ENCODE measurements at places on chromosomes 5 and 9.

DNA sequence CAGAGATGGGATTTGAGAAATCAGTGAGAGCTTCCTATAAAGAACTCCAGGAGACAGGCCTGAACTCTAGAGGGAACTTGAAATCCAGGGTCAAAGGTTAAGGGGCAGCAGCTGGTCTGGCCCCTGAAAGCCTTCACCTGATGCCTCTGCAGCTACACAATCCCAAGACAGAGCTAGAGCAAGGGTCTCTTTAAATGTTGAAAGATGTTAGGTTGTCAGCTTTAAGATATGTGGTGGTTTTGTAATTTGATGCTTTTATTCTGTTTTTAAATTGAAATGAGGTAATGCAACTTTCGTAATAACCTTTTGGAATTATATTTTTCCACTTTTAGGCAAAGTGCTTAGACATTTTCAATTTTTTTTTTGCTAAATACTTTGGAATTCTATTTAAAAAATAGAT, 2.4 kb downstream of the SOWAHA start:
- DNase-seq = no peak

DNA sequence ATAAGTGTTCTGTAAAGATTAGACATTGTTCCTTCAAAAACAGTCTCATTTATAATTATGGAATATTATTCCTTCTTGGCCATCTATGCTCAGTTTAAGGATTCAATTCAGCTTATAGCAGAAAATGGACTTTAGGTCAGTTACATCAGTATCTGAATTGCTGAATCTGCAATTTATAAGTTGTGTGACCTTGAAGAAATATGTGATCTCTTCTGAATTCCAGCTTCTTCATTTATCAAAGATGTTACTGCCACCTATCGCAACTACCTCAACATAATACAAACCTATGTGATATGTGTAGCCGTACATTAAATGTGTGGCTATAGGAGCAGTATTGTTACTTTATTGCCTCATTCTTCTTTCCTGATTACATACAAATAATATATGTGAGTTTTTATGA, 118.2 kb downstream of the CDH12 start:
- DNase-seq = no peak

DNA sequence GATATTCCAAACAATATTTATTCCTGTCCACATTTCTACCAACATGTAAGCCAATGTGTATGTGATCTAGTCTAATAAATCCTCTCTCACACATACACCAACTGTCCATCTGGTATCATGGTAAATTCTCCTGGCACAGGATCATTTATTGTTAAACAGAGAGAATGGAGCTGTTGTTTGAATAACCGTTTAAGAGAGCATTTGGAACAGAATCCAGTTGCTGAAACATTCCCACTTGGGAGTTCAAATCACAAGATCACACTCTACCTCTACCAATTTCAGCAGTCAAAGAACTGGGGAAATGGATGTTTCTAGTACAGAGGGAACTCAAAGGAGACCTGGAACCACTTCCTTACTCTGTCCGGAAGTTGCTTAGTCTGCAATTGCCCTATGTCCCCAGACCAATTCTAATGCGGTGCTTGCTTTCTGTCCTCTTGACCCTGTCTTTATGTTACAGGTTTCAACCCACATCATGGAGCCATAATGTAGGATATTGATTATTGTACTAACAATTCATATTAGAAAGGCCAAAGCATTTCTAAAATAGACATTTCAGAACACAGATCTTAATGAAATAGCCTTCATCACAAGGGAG, 488.4 kb downstream of the SEMA5A start:
- no peak for DNase-seq

- no peak for DNase-seq
Observed at GRCh38 chr9:137556069-137556838, 4.6 kb downstream of the MRPL41 start.

GRCh38 chr5:761059-761771, 23.3 kb downstream of the ZDHHC11B start:
- DNase-seq = no peak

GRCh38 chr5:165783024-165783423, 2277.6 kb downstream of the MAT2B start:
- DNase-seq = no peak

DNA sequence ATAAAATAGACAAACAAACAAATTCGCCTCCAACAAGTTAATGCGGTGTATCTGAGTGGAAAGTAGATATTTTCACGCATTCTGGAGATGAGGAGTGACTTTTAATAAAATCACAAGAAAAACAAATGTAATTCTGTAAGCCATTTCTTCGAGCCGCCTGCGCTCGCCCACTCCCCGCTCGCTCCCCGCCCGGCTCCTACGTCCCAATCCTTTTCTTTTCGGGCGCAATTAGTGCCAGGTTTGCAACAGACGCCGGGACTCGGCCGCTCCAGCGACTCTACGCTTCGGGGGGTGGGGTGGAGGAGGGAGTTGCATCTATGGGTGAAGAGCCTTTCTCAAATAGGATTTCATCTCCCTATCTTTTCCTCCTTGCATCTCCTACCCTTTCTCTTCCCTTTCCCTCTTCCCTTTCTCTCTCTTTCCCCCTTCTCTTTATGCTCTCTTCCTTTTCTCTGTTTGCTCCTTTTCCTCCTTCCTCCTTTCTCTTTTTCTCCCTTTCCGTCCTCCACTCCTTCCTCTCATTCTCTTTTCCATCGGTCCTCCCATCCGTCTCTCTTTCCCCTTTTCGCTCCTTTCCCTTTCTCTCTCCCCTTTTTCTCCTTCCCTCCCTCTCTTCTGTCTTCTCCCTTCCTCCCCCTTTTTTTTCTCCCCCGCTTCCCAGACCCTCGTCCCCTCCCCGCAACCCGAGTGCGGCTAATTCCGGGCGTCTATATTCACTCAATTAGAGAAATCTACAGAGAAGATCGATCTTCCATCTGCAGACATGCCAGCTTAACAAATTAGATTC, 6.1 kb upstream of the OTP start:
- DNase-seq = no peak

- no peak for DNase-seq
Observed at GRCh38 chr5:10913841-10914240, 152.8 kb upstream of the DAP start.

DNA sequence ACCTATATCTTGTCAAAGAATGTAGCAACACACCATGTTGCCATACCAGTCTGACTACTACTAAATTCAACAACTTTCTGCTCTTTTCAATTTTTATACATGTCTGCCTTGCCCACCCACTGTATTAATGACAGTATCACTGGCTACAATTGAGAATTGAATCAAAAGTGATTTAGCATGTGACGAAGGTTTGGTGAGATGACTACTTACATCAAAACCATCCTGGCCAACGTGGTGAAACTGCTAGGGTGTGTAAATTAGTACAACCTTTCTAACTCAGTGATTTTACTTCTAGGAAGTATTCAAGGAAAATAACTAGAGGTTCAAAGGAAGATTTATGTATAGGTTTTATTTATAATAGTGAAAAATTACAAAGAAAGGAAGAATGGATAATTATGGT, 109.8 kb downstream of the UNC13B start:
- DNase-seq = no peak

DNA sequence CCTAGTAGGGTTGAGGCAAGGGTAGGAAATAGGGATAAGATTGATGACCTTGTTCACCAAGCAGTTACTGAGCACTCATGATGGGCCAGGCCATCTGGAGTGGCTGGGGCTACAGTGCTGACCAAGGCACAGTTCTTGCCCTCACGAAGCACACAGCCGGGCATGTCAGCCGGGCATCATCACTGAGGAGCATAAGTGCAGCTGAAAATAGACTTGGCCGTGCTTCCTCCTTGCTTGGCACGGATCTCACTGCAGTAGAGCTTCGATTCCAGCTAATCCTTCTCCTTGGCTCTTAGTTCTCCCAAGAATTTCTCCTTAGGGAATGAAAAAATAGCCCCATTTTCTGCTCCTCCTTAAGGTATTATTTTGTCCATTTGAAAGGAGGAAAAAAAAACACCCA, 116.6 kb downstream of the NMUR2 start:
- no peak for DNase-seq

- DNase-seq = no peak
Observed at GRCh38 chr5:125258615-125259014, 512.2 kb upstream of the ZNF608 start.

DNA sequence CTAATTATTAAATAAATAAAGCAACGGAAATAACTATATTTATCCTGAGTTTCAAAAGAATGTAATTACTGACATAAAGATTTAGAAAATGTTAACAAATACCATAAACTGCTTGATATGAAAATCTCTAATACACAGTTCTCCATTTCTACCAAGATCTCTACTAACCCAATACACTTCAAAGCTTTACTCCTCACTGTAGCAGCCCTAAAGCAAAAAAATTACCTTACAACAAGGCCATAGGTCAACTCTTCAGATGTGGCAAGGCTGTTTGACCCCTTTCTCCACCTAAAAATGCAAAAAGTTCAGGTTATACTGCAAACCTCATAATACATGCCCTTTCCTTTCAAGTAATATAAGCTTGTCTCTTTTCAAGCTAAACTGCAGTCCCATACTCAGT, 96.7 kb downstream of the UGCG start:
- DNase-seq = no peak

GRCh38 chr5:9953691-9954090, 296.0 kb downstream of the ATPSCKMT start:
- no peak for DNase-seq

DNA sequence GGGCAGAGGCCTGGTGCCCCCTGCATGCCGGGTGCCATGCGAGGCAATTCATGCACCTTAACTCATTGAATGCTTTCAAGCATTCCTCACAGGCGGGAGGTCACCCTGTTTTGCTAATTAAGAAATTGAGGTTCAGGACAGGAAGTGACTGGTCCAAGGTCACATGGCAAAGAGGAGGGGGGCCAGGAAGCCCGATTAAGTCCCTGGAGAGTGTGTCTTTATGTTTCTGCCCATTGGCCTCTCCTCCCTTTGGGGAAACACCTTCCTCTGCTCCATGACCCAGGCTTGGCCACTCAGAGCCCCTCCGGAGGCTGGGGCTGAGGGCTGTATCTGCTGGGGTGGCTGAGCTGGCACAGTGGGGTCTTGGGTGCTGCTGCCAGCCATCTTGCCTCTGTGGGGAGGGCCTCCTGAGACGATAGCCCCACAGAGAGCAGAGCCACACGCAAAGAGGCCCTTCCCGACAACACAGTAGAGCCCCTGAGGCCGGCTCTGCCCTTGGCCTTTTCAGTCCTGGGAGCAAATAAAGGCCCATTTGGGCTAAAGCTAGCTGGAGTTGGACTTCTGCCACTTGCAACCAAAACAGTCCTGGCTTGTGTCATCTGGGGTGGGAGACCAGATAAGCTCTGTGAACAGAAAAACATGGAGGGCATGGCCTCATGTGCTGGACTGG, 90.8 kb upstream of the NEURL1B start:
- no peak for DNase-seq

GRCh38 chr9:97845130-97845529, 7.9 kb upstream of the FOXE1 start:
- no peak for DNase-seq

DNA sequence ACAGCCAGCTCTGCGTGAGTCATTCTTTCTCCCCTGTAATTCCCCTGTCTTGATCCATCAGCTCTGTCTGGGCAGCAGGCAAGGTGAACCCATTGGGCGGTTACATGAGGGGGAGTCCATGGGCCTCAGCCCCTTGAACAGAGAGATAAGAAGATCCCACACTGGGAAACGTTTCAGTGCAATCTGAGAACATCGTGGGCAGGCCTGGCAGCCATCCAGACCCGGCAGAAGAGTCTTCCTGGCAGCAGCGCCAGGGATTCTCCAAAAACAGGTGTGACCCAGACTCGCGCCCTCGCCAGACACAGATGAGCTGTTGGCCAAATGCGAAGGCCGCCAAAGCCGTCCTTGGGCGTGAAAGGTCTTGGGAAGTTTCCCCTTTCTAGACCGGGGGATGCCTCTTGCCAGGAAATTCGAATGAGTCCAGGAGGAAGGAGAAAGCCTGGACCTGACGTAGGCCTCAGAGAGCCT, 6.4 kb upstream of the SLC12A7 start:
- DNase-seq = no peak

- no peak for DNase-seq
Observed at GRCh38 chr9:124552273-124552605, 45.0 kb upstream of the NR5A1 start.

DNA sequence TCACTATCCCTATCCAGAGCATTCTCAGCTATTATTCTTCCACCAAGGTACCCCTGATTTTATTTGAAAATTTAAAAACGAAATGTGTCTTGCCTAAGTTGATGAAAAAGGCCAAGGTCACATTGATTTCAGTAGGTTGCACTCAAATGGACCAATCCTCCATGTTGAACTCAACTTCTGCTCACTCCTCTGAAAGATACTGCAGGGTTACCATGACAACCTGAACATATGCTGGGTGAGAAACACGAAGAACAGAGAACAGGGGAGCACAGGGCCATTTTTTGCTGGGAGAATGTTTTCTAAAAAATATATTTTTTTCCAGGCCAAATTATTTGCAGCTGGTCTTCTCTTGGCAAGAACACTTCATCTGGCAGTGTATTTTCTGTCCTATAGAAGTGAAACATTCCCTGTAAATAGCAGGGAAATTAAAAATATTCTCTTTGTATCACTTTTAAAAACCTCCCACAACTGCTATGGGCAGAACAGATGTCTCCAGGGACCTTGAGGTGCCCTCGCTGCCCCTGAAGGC, 215.9 kb downstream of the NXNL2 start:
- no peak for DNase-seq
